ENCODE measurements at places on chromosomes 7 and 10.

DNA sequence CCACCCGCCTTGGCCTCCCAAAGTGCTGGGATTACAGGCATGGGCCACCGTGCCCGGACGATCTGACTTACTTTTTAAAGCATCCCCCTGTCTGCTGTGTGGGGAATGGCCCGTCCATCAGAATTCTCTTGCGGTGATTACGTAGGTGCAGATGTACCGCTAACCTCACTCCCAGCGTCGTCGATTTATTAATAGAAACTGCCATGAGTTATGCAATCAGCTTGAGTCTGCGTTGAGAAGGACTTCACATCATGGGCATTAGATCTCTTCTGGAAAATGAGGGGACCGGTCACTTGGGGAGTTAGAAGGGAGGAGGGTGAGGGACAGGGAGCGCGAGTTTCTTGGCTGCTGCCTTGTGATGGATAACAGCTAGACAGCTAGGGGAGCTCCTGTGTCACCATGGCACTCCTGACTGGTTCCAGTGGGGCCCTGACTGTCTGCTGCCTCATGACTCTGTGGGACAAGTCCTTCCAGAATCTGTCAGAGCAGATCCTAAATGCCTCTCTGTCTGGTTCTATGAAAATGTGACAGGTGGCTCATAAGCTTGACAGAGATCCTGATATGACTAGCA, 35.2 kb downstream of the POR start:
- DNase-seq, result no peak

DNA sequence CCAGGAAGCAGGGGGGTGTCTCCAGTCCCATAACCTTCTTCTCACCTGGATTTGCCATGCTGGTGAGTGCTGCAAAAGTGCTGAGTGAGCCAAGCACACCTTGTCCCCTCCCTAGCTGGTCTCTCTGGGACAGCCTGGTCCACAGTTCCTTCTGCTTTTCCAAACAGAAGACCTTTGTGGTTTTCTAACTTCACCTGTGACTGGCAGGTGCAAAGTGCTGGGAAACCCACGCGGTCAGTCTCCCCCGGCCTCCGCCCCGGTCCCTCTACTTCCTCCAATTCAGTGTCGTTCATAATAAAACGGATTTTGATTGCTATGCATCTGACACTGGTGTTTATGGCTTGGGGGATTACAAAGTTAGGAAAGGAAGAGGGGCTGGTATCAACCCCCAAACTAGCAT, 37.1 kb downstream of the RBAK start:
- no peak for DNase-seq

DNA sequence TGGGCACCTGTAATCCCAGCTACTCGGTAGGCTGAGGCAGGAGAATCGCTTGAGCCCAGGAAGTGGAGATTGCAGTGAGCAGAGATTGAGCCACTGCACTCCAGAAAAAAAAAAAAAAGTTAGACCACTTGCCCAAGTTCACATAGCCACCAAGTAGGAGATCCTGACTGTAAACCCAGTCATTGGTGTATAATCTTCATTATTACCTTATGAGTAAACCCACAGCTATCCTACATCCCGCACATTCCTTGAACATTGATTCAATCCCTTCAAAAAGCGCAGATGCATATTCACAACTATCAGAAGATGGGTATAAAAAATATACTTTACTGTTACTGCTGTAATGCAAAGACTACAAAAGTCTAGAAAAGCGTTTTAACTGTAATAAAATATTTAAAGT, 512.9 kb downstream of the SUGCT start:
- DNase-seq, result no peak

- no peak for DNase-seq
Observed at GRCh38 chr10:1559761-1560160, 177.6 kb downstream of the ADARB2 start.

DNA sequence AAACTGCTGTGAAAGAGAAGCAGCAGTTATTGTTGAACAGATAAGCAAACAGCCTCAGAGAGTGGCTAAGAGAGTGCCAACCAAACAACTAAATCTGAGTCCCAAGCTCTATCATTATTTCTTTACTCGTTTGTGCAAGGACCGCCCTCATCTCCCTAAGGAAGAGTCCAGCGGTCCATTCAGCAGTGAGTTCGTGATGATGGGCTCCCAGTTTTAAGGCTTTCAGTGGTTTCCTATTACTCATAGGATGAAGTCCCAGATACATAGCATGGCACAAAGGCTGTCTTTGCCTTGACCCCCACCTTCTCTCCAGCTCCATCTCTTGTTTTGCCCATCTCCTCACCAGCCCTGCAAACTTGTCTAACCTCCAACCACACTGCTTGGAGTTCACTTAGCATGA, 24.3 kb upstream of the PDE1C start:
- no peak for DNase-seq

- DNase-seq, result no peak
Observed at GRCh38 chr10:53387562-53387961, 615.0 kb upstream of the MBL2 start.

GRCh38 chr10:17506390-17506789, 52.0 kb upstream of the ST8SIA6 start:
- peak; percentile 39 for DNase-seq

DNA sequence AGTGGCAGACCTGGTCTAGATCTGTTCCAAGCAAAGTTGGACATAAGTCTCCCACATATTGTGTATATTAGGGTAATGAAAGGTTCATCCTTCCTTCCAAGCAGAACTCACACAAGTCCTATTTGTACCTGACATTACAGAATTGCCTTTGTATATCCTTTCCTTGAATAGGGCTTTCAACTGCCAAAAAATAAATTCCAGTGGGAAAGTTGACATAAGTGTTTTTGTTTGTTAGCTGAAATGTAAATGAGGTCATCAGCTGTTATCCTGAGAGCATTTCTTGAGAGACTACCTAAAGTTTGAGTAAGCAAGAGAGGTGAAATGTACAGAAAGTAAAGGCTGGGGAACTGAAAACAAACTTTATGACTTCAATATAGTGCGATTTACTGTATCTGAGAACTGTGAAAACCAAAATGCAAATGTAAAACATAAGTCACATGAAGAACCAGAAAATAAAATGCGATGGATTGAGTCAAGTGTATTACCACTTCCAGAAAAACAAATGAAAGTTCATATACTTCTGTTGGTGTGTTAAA, 527.3 kb upstream of the SEMA3D start:
- no peak for DNase-seq

- no peak for DNase-seq
Observed at GRCh38 chr7:156503196-156503595, 137.4 kb upstream of the RNF32 start.

DNA sequence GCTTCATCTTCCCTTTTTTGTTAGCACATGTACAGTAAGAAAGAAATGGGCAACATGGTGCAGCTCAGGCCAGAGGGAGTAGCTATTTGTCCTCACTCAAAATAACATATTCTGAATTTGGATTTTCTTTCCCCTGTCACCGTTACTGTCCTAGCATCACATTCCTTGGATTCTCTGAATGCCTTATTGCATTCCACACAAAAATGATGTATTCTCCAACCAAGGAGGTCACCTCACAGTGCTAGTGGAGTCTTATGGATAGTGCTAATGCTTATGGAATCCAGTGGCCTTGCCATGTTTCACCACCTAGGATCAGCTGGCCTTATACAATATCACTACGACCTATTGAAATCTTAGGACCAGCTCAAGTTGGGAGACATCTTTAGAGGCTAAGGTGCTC, 7.2 kb downstream of the PRSS58 start:
- DNase-seq, result no peak

GRCh38 chr7:15703732-15704131, 17.2 kb upstream of the MEOX2 start:
- DNase-seq, result no peak

All from CD4-positive, alpha-beta T cell treated with Interleukin-4 for 1 hour (primary cell).